ENCODE measurements at places on chromosomes 5 and 9. TPM values are rescaled to one million over a fixed set of nuclear protein-coding genes. Genes with fewer than 3 reads are reported as not detected.

Gene SELENOP
- 0.68 TPM for total RNA-seq

Gene SLC36A2
- total RNA-seq: not detected

GRCh38 chr9:90834828-90835595, 33.4 kb downstream of the SYK start:
- no peak overlapping the region for H3K4me3 ChIP-seq
- H3K36me3 ChIP-seq: no peaks in the 10 kb centered on the region
- DNase-seq: no peak
- peaks cover 20% of the 10 kb centered on the region for H3K27me3 ChIP-seq
- no peaks in the 10 kb centered on the region for H3K4me1 ChIP-seq

DNA sequence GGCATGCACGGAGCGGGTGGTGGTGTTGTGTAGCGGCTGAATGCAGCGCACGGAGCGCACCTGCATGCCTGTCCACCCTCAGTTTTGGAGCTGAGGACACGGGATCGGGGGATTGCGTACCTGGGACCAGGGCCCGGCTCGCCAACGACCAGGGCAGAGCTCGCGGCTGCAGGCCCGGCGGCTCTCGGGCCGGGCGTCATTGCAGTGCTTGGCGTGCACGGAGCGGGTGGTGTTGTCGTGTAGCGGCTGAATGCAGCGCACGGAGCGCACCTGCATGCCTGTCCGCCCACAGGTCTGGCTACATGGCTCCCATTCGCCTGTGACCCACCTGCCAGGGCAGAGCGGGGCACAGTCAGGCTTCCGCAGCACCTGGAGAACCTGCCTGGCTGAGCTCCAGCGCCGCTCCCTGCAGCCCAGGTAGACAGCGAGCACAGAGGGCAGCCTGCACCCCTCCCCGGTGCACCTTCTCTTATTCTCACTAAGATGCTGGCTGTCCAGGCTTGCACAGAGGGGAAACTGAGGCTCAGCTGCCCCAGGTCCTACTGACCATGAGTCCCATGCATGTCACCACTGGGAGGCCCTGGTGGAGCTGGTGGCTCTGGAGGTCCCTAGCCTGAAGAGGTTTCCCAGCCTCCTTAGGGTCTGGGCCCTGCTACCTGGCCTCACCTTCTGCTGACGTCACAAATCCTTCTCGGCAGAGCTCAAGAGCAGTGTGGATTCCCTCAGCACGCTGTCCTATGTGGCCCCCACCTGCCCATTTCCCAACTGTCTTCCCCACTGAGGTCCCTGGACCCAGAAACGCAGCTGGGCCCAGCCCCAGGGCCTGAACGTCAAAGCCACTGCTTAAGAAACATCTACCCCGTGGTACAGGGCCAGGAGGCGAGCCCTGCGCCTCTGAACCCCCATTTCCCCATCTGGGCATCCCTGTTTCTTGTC, 64.9 kb downstream of the ZNF354C start:
- H3K27ac ChIP-seq: no peak overlapping the region
- no peak overlapping the region for H3K4me3 ChIP-seq
- no peaks in the 10 kb centered on the region for H3K36me3 ChIP-seq
- peaks cover 8% of the 10 kb centered on the region for H3K27me3 ChIP-seq
- no peaks in the 10 kb centered on the region for H3K4me1 ChIP-seq

Gene LTC4S
- total RNA-seq: 8.1 TPM

- H3K4me1 ChIP-seq: no peaks in the 10 kb centered on the region
- no peaks in the 10 kb centered on the region for H3K27me3 ChIP-seq
- H3K27ac ChIP-seq: no peak overlapping the region
- H3K36me3 ChIP-seq: no peaks in the 10 kb centered on the region
Measured at GRCh38 chr5:11973469-11973868, 69.2 kb upstream of the CTNND2 start.

Gene OMD
- not detected for total RNA-seq
